ENCODE measurements at places on chromosomes 1 and 21.
A peak's percentile ranks its signal among the peaks of the same experiment; 100 is the strongest.

DNA sequence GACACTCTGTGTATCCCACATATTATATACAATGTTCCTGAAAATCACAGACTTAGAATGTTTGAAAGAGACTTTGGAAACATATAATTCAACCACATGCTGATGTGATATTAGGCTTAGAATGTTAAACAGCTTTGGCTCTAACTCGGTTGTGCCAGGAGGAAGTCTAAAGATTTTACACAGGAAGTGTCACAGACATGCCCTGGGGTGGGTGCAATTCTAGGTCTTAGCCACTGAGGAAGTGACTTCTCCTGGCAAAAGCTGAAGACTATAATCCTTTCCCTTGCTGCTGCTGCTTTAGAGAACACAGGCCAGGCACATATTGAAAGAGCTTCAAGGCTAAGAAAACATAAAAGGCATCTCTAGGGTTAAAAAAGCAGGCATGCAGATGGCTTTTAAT is 51.0 kb downstream of the RPL5 start:
- DNase-seq: peak; percentile 4

- peak; percentile 6 for DNase-seq
Observed at GRCh38 chr1:232943679-232944252, 6.6 kb upstream of the NTPCR start.

DNA sequence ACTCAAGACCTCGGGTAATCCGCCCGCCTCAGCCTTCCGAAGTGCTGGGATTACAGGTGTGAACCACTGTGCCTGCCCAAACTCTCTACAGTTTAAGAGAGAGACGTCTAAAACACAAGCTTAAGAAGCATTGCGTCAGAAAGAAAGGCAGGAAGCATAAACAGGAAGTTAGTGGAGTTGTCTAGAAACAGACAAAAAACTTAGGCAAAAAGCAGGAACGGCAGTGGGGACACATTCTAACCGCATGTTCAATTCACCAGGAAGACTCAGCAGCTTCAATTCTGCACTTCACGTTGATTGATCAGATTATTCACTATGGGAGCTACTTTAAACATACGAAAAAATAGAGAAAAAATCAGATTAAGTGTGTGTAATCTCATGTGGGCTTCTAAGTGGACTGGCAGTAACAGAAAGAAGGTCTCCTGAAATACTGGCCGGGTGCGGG is 7.4 kb downstream of the CFAP74 start:
- DNase-seq: no peak

- no peak for DNase-seq
Observed at GRCh38 chr1:180386745-180387367, 115.5 kb downstream of the ACBD6 start.

DNA sequence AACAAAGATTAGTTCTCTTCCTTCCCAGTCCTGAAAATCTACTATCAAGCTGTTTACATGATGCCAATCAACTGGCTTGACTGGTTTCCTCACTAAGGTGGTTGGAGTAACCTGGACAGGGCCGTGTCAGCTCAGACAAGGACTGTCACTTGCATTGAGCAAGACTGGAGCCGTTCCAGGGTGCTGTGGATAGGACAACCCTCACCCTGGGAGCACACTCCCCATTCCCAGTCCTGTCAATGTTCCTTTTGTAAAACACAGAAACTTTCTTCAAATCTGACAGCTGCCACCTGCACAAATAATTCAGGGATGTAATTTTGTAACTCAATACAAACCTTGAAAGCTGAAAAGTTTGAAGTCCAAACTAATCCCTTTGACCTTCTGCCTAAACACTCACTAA is 31.4 kb downstream of the PLPP3 start:
- no peak for DNase-seq

- no peak for DNase-seq
Observed at GRCh38 chr21:46413365-46413696, 45.4 kb upstream of the DIP2A start.

GRCh38 chr1:2530513-2531361 is 674 bp upstream of the HES5 start:
- DNase-seq: no peak

GRCh38 chr1:76073481-76073880 is 1.1 kb upstream of the ST6GALNAC3 start:
- no peak for DNase-seq
